ENCODE measurements at places on chromosomes 4 and X. TPM values are rescaled to one million over a fixed set of nuclear protein-coding genes. Genes with fewer than 3 reads are reported as not detected.

Gene ARAF
- 37.6 TPM for total RNA-seq

Gene SH3RF1
- total RNA-seq, result 27.9 TPM

Gene MMRN1
- 31.9 TPM for total RNA-seq

Gene CXCL8
- total RNA-seq, result 33.7 TPM

Gene PPP2R2C
- 0.44 TPM for total RNA-seq

GRCh38 chr4:77618383-77619241, 13.0 kb downstream of the CXCL13 start:
- peak; percentile 63 for DNase-seq

- DNase-seq, result no peak
These were observed 137.1 kb upstream of the TBL1X start for GRCh38 chrX:9327747-9328145.

DNA sequence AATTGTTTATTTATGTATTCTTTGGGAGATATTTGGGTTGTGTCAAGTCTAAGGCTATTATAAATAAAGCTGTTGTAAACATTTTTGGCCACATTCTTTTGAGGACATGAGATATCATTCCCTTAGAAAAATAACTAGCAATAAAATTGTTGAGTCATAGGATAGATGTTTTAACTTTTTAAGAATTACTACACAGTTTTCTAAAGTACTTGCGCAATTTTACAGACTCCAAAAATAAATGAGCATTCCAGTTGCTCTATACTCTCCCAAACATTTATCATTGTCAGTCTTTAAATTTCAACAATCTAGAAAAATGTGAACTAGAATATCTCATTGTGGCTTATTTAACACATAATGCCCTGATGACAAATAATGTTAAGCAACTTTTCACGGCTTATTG, 189.1 kb upstream of the ADGRL3 start:
- no peak for DNase-seq

DNA sequence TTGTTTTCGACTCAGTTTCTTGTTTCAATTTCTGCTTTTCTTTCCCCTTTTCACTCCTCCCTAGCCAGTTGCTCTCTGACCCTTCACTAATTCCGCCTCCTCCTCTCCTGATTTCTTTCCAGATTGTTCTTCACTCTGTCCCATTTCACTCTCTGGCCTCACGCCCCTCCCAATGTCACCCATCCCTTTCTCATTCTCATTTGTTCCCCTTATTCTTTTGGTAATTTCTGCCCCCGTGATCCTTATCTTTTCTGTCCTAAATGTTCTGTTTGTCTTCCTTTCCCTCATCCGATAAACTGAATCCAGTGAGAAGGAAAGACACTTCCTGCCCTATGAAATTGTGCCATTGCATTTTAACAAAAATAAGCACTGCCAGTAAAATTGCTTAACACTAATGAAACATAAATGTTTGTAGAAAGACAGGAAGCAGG, 94.5 kb upstream of the RASGEF1B start:
- DNase-seq, result no peak

DNA sequence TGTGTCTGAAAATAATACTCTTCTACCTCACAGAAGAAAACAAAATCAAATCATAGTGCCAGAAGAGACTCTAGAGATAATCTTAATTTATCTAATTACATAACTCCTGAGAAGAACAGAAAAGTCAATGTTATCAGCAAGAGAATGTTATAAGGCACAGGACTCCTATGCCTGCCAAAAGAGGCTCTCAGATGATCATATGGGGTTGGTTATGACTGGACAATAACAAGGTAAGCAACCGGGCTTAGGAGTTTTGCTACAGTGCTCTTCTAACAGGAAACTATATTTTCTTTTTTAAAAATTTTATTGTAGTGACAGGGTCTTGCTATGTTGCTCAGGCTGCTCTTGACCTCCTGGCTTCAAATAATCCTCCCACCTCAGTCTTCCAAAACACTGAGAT, 3.5 kb upstream of the C4orf17 start:
- no peak for DNase-seq

DNA sequence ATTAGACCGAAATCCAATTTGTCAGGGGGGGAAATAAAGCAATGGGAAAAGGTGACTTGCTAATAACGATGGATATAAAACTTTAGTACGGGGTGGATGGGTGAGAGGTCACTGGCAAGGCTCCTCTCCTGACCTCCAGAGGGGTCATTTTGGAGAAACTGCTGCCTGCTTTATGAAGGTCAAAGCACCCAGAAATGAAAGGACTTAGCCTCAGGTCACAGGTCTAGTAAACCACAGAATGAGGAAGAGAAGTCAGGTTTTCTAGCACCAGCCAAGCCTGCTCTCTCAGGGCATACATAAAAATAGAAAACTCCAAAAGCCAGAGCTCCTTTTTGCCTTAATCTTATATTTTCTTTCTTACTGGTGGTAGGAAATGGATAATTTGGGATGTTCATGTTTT, 134.2 kb downstream of the SHROOM3 start:
- peak; percentile 44 for DNase-seq

GRCh38 chr4:163693211-163693610, 198.7 kb downstream of the TMA16 start:
- DNase-seq, result no peak

GRCh38 chrX:42047886-42048285, 124.5 kb upstream of the CASK start:
- DNase-seq, result no peak

- DNase-seq, result no peak
These were observed 91.6 kb upstream of the MAP3K15 start for GRCh38 chrX:19606902-19607301.

DNA sequence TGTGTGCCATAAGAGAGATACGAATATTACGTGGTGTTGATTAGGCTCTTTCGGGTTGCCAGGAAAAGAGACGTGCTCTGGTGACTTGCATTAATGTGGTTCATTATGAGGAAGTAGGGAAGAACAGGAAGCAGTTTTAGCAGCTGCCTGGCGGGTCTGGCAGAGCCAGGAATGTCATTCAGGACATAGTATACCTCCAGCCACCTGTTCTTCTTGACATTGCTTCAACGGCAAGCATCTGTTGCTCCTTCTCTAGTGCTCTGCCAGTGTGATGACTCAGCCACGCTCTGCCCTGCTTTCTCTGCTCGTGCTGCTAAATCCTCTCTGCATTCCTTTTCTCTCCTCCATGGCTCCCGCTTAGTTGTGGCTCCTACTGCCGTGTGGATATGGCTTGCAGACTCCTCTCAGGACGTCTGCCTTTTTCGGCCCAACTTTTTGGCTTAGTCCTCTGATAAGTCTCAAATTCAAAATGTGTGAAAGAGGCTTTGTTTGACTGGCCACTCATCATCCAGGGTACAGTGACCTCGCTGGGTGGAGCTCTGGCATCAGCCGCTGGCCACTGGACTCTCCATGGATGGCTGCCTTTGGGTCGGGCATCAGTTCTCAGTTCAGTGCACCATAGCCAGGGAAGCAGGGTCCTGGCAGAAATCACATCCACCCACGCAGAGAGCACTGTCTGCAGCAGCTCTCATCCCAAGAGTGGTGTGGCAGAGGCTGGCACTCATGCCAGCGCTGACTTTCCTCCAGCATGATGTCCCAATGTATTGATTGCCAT, 89.3 kb upstream of the KLF3 start:
- DNase-seq, result no peak

GRCh38 chr4:47525154-47525819, 40.2 kb downstream of the ATP10D start:
- no peak for DNase-seq

GRCh38 chr4:173556398-173557131, 26.5 kb upstream of the HAND2 start:
- no peak for DNase-seq
